DMS153 (cell line): ENCODE measurements at places on chromosomes 7 and 10.

DNA sequence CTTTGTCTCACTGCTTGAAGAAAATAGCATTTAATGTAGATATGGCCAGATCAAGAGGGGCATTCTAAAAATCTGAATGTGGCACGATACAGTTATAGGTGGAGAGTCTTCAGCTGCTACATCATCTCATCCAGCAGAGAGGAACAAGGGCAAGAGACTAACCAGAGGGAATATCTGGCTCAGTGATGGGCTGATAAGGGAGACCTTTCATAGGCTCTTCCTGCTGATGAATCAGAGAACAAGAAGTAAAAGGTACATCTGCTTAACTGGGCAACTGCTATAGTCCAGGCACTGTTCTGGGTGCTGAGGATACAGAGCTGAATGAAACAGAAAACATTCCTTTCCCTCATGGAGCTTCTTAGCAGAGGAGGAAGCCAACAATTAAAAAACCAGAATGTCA, 37.9 kb downstream of the PIP4K2A start:
- no peak for DNase-seq

DNA sequence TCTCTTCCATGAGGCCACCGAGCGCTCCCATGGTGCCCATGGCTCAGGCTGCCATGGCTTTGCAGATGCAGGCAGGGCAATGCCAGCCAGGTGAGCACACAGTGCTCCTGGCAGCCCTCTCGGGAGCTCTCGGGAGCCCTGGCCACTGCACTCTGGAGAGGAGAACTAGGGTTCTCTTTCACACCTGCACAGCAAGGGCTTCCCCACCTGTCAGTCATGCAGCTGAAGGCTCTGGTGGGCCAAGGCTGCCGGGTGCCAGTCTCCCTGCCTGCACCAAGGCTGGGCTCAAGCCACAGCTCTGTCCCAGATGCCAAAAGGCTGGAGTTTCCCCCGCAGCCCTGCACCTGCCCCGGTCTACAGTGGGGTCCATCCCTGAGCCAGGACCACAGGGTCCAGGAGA, 32.6 kb downstream of the NUDT1 start:
- no peak for DNase-seq

GRCh38 chr10:60234551-60234950, 155.1 kb downstream of the ANK3 start:
- no peak for DNase-seq

DNA sequence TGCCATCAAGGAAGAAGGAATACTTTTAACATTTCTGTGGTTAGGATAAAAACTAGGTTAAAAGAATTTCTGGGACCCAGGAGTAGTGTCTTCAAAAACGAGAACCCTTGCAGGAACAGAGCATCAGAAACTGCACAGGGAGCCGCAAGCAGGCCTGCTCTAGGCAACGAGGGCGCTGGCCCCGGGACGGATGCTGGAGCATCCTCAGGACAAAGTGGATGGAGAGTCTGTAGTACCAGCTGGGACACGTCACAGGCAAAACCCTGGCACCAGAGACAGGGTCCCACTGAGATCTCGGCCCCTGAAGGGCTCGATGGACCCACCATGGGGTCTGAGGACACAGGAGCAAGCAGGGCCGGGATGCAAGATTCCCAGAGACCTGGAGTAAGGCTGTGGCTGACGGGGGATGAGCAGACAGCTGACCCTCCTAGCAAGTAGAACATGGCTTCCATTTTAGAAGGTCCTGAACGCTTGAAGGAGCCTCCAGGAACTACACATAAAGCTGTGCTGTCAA, 106.6 kb downstream of the GALNT11 start:
- DNase-seq: no peak

DNA sequence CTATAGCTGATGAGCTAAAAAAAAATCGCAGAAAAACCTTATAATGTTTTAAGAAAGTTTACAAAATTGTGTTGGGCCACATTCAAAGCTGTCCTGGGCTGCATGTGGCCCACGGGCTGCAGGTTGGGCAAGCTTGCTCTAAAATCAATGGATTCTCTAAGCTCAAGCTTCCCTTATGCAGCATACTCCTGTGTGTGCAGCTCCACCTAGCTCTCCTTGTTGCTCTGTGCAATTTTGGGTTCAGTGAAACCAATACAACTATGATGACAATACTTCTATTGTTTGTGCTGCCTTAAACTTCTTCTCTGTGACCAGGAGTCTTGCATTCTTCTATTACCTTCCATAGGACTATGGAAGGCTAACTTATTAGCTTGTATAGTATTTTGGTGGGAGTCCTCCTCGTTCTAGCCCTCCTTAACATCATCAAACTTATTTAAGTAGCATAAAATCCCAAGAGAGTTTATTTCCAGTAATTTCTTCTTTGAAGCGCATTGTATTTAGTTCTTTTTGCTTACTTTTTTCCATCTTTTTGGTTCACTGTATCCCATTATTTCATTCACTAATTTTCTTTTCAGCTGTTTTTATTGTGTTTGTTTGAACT, 170.9 kb upstream of the SMIM30 start:
- DNase-seq: peak; percentile 7

GRCh38 chr10:5089865-5090264, 4.3 kb upstream of the AKR1C3 start:
- peak; percentile 8 for DNase-seq

GRCh38 chr10:59872892-59873463, 33.4 kb downstream of the CCDC6 start:
- no peak for DNase-seq

- no peak for DNase-seq
Observed at GRCh38 chr7:29926741-29927140, 62.9 kb downstream of the SCRN1 start.

- DNase-seq: no peak
Observed at GRCh38 chr10:128734161-128734560, 607.9 kb upstream of the MKI67 start.

DNA sequence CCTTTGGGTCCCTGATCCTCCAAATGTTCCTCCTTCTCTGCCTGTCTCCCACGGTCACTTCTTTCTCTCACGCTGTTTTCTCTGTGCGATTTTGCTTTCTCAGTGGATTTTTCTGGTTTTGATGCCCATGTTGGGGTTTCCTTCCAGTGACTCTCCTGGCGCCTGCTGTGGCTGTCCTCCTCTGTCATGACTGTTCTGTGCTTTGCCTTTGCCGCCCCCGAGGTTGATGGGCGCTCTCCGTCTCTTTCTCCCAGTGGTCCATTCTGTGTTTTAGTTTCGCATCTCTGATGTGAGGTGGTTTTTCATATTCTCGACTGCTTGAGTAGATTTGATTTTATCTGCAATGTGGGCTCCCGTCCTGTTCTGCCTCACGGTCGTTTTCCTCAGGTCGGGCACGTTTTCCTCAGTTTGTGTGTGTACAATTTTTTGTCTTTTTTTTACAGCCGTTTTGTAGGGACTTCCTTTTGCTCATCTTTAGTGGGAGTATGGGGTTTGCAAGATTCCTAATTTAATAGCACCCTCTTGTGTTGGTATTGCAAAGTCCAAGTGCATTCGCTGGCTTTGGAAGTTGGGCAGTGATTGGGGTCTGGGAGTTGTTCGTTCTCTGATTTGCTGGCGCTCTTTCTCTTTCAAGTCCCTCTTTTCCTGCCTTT, 100.0 kb downstream of the INPP5A start:
- peak; percentile 15 for DNase-seq

- no peak for DNase-seq
Observed at GRCh38 chr7:44955733-44956132, 23.1 kb downstream of the MYO1G start.

GRCh38 chr10:2851566-2851965, 215.8 kb upstream of the PFKP start:
- peak; percentile 0 for DNase-seq

DNA sequence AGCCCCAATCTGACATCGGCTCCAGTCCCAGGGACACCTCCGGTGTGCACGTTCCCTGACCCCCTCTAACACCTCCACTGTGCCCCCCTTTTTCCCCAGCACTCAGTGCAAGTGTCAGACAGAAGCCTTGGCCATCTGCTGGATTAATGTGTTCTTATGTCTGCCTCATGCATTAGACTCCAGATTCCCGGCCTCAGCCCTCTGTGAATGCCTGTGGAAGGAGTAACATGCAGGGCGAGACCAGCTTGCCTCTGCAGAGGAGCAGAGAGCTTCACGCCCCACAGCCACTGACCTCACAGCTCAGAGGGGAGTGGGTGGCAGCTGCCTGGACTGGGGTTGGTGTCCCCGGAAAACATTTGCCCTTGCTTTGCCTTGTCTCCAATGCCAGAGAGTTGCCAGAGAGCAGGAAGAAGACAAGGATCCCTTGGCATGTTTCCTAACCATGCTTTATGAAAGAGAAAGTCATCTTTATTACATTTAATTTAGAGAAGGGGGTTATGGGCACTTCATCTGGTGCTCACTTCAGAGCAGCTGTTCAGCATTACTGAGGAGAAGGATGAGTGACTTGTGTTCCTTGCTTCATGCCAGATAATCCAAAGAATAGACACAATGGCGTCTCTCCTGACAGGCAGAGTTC, 91.6 kb upstream of the CXCL12 start:
- no peak for DNase-seq

DNA sequence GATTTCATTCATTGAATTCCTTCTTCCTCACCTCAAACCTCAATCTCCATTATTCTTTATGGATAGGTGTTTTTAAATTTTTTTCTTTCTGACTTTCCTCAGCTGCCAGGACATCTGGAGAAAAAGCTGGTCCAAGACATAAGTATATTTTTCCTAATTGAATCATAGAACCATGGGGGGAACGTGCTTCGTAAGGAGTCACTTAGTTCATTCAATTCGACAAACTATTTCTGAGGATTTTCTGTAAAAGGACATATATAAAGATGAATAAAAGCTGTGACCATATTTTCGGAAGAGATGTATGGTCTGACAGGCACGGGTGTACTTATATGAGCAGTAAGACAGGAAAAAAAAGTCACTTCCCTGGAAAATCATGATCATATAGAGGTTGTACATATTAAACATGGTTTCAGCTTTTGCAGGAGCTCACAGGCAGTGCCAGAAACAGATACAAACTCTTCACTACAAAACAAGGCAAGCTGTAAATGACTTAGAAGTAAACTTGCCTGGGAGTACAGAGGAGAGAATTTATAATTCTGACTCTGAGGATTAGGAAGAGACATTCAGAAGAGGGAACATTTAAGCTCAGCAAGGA, 88.2 kb upstream of the EGR2 start:
- DNase-seq: no peak

- DNase-seq: no peak
Observed at GRCh38 chr10:58756130-58756719, 243.6 kb downstream of the BICC1 start.

DNA sequence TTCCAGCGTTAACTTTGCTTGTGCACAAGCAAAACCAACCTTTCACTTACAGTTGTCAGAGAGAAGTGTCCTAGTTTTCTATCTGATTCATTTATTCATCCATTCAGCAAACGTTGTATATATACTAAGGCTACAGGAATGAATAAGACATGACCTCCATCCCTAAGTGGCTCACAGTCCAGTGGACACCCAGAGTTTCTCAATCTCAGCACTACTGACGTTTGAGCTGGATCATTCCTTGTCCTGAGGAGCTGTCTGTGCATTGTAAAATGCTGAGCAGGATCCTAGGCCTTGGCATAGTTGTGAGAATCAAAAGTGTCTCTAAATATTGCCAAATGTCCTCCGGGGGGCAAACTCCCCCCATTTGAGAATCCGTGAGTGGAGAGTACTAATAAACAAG, 166.7 kb upstream of the PRKCQ start:
- no peak for DNase-seq

GRCh38 chr10:114694752-114695151, 36.7 kb upstream of the ABLIM1 start:
- DNase-seq: no peak

GRCh38 chr10:97713339-97713825, at the start of gene MARVELD1:
Gene MARVELD1 (plus strand): TSS chr10:97713730. CDS start chr10:97713877, 147 bp downstream.
- DNase-seq: no peak

DNA sequence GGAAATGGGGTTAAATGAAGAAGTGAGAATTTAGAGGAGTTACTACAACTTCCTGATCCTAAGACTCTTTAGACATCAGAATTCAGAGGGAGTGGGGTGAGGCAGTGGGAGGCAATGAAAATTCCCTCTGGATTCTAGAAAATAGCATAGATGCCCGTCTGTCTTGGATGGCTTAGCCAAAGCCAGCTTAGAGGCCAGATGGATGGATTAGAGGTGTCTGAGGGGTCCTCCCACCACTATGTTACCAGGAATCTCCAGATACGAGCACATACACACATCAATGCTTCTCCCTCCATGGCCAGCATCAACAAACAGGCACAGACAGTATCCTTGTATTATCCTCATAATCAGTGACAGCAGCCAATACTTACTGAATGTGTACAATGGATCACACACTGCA, 418.1 kb downstream of the PLXNA4 start:
- no peak for DNase-seq

DNA sequence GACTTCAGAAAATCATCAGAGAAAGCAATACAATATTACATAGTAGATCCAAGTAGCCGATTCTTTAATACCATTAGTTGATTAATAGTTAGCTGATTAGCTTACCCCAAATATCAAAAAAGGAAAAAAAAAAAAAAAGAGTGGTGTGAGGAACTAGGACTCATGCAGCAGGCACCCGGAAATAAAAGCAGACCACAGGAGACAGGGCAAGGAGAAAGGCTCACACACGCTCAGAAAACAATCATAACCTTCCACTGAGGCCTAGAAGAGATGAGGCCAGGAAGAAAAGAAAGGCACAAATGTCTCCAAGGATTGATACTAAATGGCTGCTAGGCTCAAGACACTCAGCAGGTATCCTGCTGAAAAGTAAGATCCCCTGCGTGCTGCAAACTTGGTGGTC, 25.9 kb downstream of the TRDMT1 start:
- DNase-seq: no peak

GRCh38 chr7:41237956-41238355, 464.9 kb downstream of the INHBA start:
- no peak for DNase-seq

DNA sequence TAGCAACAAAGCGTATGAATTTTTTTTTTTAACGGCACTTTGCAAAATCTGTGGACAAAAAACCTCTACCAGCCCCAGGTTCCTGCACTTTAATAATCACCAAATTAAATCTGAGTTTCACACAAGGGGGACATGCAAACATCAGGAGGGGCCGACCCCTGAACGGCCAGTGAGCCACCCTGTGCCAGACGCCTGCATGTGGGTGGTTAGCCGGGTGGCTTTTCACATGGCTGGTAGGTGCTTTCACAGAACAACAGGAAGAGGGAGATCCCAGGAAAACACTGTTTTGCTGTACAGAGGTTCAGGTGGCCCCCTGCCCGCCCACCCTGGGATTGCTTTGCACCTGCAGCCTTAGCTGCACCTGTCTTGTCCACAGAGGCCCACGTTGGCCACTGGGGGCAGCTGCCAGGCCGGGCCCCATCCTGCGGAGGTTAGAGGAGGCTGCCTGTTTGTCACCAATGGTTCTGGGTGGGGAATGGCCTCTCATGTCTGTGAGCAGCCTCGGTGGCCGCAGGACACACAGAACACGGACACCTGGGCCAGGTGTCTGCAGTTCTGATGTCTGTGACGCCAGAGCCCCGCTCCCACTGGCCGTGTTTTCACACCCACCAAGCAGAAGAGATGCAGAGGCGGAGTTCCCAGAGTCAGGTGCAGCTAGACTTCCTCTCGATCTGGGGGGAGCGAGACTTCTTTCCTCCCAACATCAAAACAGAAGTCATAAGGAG, 107.7 kb downstream of the FAM53B start:
- no peak for DNase-seq
